AG20443 (cell line): ENCODE measurements at places on chromosomes 1 and 21.

- no peak for DNase-seq
These were observed 13.5 kb downstream of the KCNN3 start for GRCh38 chr1:154856544-154856943.

- DNase-seq: peak; percentile 71
These were observed 41.6 kb downstream of the NSL1 start for GRCh38 chr1:212749821-212750535.

GRCh38 chr1:245997471-245998258 lies 509.4 kb downstream of the SMYD3 start:
- no peak for DNase-seq

GRCh38 chr1:58155418-58156123 lies 391.0 kb downstream of the OMA1 start:
- DNase-seq: no peak

DNA sequence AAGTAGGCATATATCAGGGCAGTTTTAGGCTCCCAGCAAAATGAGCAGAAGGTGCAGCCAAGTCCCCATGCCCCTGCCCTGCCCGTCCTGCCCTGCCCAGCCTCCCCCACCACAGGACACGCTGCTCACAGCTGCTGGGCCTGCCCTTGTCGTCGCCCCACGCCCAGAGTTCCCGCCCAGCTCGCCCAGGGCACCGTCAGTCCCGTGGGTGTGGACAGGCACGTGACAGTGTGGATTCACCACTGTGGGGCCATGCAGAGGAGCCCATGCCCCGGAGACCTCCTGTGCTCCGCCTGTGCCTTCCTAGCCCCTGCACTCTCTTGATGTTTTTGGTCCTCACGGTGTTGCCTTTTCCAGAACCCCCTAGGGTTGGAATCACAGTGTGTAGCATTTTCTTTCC lies 7.0 kb downstream of the FAAP20 start:
- no peak for DNase-seq

GRCh38 chr1:226569879-226570547 lies 21.4 kb downstream of the STUM start:
- DNase-seq: peak; percentile 31

DNA sequence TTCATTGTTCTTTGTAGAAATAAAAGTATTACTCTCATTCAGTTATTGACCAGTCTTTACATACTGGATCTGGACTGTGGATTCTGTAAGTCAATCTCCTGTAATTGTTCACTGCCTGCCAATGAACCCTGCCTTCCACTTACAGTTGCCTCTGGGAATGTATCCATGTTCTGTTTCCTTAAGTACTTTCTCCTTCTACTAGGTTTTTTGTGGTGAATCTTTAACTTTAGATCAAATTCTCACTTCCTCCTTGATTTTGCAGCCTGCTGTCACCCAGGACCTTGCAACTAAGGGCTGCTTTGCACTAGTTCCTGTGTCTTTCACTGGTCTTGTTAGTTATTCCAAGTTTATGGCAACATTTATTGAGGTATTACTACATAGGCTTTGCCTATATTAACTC lies 28.2 kb upstream of the ANKRD13C start:
- DNase-seq: no peak
